ENCODE measurements at places on chromosomes 7 and 10. TPM values are rescaled to one million over a fixed set of nuclear protein-coding genes. Genes with fewer than 3 reads are reported as not detected.

The CLDN3 gene
- total RNA-seq = 229 TPM

The GRM3 gene
- total RNA-seq = not detected

The MUC12 gene
- total RNA-seq = 357 TPM

The CAV1 gene
- 46.1 TPM for total RNA-seq

The PTCD1 gene
- 6.6 TPM for total RNA-seq

Measured in mucosa of descending colon (tissue), 3 donors.